ENCODE measurements at places on chromosomes 4 and X.

DNA sequence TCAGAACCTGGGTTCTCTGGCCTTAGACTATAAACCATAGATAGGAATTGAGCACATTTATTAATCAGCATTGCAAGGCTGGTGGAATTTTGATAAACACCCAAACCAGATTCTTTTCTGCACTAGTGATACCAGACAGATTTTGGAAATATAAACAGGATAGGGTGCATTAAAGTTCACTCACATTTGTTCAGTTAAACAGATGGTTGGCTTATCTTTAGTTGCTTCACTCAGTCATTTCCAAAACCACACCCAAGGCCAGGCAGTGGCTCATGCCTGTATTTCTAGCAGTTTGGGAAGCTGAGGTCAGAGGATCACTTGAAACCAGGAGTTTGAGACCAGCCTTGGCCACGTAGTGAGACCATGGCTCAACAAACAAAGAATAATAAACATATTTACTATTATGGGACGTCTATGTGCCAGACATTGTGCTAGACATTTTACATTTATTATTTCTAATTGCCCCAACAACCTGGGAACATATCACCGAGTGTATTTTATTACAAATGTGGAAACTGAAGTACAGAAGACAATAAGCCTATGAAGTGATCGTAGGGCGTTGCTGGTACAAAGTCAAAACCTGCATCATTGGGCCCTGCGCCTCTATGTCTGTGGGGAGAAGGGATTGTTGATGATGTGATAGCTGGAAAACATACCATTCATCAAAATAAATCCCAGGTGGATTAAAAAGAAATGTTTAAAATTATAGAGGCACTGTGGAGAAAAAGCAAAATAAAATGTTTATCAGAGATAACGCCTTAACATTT is 15.0 kb downstream of the ADD1 start:
- no peak for DNase-seq

DNA sequence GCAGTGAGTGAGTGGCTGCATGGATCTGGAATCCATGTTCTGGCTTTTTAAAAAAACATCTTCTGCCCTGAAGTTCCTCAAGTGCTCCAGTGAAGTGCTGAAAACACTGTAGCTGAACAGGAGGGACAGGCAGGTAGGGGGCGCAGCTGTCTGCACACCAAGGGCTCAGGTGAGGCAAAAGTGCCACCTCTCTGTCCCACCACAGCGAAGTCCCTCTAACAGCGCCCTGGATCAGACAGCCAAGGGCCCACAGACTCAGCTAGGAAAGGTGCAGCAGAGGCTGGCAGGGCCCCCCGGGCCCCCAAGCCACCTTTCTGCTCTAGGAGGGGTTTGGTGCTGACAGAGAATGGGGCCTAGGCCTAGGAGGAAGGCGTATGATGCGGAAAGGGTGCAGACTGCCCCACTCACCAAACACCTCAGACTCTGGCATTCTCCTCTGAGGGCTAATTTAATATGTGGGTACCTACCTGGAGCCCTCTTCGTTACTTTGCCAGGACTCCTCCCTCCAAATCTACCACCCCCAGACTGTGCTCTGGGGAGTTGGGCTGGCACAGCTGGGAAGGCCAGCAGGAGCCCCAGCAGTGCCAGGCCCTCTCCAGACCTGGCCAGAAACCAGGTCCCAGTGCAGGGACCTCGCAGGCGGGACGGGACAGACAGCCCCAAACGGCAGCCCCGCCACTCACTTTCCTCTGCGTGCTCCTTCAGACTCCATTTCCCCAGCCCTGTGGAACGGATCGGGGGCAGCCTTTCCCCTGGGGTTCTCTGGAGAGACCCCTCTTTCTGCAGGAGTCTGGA is 73.7 kb downstream of the ENPP6 start:
- DNase-seq = no peak

DNA sequence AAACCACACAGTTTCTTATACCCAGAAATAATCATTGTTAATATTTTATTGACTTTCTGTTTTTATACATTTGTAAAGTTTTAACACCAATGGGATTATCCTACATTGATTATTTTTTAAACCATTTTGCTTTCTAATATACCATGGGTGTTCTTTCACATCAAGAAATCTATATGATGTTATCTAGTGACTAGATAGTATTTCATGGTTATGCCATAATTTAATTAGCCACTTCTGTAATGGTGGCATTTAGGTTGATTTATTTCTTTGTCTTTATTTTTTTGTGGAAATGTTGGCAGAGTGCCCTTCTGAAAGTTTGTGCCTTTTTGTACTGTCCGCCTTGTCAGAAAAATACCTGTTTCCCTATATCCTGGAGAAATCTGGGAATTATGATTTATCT is 193.3 kb downstream of the CEP135 start:
- no peak for DNase-seq

DNA sequence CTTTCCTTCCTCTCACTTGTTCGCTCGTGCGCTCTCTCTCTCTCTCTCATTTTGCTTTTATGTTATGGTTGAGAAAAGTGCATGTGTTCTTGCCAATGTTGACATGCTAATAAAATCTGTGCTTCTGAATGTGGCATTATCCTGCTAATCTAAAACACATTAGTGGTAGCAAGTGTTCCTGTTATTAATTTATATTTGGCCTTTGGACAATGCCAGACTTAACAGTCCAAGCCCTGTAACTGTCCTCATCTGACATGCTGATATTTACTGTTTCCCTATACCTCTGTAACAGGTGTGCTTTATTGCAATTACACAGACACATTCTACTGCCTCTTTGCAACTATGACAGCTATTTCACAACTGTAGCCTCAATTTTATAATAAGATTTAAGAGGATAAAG is 2.7 kb downstream of the PPARGC1A start:
- DNase-seq = no peak

DNA sequence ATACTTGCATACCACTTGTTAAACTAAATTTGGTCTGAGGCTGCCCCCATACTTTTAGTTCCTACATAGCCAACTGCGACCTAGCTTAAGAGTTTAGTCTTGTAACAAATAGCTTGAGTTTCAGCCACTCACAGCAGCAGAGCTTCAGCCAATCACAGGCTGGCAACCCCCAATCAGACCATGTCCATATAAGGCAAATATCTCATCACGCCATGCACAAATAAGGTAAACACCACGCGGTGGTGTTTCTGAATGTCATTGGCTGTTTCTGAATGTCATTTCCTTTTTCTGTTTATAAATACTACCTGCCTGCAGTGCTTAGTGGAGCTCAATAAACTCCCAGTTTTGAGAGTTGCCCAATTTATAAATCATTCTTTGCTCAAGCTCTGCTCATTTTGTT is 143.1 kb upstream of the MAD2L1 start:
- DNase-seq = no peak

DNA sequence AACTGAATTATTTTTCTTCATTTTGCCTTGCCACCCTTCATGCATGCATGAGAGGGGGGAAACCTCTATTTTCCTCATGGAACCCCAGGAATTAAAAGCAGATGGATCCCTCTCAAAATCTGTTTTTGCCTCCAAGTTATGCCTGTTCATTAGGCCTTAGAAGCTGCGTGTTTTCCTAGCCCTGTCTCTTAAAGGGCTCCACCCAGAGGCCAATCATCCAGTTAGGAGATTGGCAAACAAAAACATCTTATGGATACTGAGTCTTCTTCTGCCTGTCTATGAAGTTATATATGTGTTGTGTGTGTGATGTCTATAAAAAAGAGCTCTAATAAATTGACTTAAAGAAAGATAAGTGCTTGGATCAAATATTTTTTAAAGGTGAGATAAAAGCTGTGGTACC is 142.9 kb downstream of the ANAPC10 start:
- peak; percentile 12 for DNase-seq

GRCh38 chr4:41058426-41058825 is 155.9 kb downstream of the APBB2 start:
- DNase-seq = no peak

DNA sequence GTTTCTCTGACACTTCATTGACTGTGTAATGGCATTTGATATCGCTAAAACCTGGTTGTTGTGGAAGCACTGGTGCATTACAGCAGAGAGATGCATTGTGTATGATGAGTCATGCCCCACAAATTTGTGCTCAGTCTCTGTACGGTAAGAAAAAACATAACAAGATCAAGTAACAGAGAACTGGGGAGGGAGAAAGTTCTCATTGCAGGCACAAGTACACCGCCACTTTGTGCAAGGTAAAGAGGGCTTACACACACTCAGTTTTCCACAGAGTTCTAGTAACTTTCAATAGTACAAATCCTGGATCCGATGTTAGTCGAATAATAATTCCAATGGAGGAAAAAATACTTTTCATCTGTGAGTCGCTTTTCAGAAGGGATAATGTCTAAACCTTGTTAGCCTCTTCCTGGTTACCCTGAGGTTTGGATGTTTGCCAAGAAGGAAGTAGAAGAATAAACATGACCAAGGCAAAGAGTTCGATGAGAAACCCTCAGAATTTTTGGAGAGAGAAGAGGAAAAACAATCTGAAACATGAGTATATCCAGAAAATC is 512.5 kb upstream of the SLIT2 start:
- peak; percentile 21 for DNase-seq

DNA sequence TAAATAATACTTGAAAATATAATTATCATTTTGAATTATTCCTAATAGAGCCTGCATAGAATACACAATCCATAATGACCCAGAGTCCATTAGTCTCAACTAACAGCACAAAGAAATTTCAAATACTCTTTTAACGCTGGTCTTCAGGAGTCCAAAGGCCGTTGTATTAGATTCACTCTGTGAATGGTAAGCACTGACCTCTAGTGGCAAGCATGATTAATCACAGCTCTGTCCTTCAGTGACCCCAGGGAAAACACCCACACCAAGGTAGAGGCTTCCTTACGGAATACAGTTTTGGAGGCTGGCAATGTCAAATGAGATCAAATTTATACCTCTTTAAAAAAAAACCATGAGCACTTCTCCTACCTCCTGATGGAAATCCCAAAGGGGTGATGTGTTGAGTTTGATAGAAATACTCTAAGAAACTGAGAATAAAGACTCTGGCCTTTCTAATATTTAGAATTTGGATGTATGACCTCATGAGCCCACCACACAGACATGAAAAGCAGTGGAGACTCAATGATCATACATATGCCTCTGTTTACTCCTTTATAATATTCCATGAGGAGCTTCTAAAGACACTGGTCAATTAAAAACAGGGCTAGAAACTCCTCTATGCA is 147.2 kb upstream of the DKK2 start:
- DNase-seq = peak; percentile 32

GRCh38 chr4:22237155-22237751 is 278.6 kb downstream of the ADGRA3 start:
- peak; percentile 35 for DNase-seq

GRCh38 chr4:17577665-17578481 is 875 bp downstream of the LAP3 start:
- DNase-seq = peak; percentile 23

- DNase-seq = no peak
Measured at GRCh38 chrX:68932611-68933010, 103.8 kb downstream of the EFNB1 start.
